Eye (tissue), 1 donor: ENCODE measurements at places on chromosomes 11 and 22.
A peak's percentile ranks its signal among the peaks of the same experiment; 100 is the strongest.

GRCh38 chr11:120547811-120548681 is 36.5 kb downstream of the GRIK4 start:
- DNase-seq, result peak; percentile 83

- DNase-seq, result peak; percentile 67
Measured at GRCh38 chr11:65918211-65919140, at the start of gene C11orf68. TSS of gene C11orf68 (minus strand) at chr11:65919062. CDS start at chr11:65919031, 31 bp downstream.

DNA sequence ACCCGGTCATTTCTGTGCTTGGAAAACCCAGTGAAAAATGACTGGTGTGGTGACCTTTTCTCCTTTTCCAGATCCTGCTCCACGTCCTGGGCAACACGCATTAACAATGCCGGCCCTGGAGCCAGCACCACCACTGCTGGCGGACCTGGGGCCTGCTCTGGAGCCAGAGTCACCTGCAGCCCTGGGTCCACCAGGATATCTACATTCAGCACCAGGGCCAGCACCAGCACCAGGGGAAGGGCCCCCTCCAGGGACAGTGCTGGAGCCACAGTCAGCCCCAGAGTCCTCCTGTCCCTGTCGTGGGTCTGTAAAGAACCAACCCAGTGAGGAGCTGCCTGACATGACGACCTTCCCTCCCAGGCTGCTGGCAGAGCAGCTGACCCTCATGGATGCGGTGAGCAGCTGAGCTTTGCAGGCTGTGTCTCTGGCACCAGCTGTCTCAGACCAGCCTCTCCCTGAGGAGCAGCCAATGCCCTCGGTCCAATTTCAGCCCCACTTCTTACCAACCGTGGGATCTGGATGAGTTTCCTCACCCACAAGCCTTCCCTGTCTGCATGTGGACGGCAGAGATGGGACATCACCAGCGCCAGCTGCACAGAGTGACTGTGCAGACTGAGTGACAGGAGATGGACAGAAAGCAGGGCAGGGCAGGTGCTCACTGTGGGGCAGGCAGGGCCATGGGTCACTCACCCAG is 1.9 kb downstream of the RGL4 start:
- no peak for DNase-seq

DNA sequence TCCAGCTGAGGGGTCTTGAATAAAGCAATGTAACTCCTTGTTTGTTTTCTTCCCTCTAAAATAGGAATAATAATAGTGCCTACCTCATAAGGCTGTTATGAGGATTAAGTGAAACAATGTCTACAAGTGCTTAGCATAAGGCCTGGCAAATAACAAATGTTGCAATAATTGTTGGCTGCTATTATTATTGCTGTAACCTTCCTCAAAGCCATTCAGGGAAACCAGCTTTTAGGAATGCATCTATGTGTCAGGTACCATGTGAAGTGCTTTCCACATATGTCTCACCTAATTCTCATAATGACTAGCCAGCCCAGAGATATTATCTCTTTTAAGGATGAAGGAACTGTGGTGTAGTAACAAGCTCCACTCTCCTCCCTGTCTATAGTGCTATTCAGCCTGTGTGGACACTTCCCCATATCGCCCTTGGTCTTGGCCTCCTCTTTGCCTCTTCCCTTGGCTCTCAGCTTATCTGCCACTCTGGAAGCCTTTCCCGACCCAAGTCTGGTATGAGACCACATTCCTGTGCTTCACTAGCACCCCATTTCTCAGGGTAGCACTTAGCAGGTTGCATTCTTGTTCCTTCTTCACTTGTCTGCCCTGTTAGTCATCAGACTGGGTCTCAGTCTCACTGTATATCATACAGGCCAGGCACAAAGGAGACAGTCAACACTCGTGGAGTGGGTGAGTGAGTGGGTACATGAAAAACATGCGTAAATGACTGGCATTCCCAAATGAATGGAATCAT is 23.8 kb downstream of the CSNK2A3 start:
- DNase-seq, result no peak

- DNase-seq, result no peak
Measured at GRCh38 chr22:35616043-35616442, 1.1 kb downstream of the MB start.

DNA sequence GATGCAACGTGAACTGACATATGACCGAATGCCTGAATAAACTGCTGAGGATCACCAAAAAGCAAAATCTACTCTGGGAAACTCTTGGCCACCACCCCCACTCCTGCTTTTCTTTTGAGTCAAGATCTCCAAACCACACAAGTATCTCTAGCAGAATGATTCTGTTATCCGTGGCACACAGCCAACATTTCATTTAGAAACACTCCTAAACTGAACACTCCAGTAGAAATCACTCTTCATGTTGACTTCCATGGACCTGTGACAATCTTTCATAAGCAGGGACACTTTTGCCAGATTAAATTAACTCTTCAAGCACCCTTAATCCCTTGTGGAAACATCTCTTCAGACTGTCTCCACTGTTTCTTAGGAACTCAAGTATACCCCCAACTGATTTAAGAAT is 44.4 kb downstream of the VSIG10L2 start:
- peak; percentile 64 for DNase-seq

GRCh38 chr11:75524665-75525432 is 892 bp downstream of the GDPD5 start:
- peak; percentile 51 for DNase-seq

- no peak for DNase-seq
Measured at GRCh38 chr22:48651981-48652538, 1175.6 kb downstream of the BRD1 start.

- no peak for DNase-seq
Measured at GRCh38 chr11:985848-986247, 50.7 kb downstream of the MUC6 start.

GRCh38 chr11:81596704-81597103 is 1137.0 kb downstream of the FAM181B start:
- no peak for DNase-seq

- DNase-seq, result peak; percentile 63
Measured at GRCh38 chr11:126307706-126308105, 3.8 kb downstream of the DCPS start.

- DNase-seq, result no peak
Measured at GRCh38 chr11:83044958-83045712, 26.6 kb downstream of the RAB30 start.

GRCh38 chr11:18468961-18469360 is 13.3 kb downstream of the LDHAL6A start:
- no peak for DNase-seq

DNA sequence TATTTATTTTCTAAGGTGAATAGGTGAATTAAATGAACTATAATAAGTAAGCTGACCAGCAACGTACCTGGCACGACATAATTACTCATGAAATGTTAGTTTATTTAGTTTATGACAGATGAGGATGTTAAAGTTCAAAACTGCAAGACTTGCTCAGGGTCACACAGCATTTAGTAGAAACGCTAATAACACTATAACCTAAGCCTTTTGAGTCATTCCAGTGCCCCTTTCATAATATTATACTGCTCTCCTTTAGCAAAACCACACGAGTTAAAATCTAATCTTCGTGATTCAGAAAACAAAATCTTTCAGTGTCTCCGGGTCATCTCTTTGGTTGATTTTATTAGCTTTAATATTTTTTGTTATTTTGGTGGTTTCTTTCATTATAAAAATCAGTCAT is 39.6 kb downstream of the BTBD10 start:
- DNase-seq, result no peak

DNA sequence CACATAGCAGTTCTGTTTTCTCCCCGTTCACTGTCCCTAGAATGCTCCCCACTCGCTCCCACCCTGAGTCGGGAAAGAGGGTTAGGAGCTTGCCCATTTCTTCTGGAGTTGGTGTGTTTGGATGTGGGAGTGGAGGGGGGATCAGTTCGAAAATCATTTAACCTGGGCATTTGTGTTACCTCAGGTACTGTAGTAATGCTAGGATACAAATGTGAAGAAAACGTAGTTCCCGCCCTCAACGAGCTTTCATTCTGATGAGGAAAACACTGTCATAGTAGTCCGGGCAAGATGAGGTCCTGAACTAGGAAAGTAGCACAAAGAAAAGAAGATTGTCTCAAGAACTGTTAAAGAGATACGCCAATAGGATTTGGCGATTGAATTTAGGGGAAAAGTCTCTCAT is 539 bp downstream of the SDHD start:
- DNase-seq, result no peak

DNA sequence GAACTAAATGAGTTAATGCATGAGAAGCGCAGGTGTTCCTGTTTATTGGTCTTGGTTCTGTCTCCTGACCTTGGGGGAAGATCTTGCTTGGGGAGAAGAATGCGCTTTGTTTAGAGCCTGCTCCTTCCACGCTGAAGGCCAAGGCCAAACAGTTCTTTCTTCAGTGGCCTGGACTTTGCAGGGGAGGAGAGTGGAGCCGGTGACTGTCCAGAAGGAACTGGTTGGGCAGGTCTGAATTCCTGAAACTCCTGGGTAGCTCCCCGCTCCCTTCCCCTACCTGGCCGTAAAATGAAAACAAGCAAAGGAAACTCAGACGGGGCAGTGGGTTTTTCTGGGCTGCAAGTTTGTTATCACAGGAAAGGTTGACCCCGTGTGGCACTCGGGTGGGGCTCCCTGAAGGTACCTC is 3.6 kb downstream of the ARHGAP8 start:
- DNase-seq, result peak; percentile 13

GRCh38 chr11:84922836-84923235 is 704.3 kb downstream of the DLG2 start:
- peak; percentile 42 for DNase-seq

DNA sequence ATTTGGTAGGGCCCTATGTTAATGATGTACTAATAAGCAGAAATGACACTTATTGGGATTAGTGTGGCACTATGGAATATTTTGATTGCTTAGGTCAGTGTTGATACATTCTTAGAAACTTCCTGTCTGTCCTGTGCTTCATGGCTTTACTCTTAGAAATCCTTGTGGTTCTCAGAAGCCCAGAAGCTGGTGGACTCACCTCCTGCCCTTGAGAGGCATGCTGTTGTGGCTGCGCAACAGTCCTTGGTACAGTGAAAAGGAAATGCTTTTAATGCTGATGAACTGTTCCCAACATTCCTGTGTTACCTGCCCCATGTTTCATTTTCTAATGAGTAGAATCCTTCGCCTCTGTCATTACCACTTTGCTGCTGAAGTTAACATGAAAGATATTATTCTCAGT is 52.4 kb upstream of the MYO18B start:
- DNase-seq, result no peak

GRCh38 chr11:116420770-116421528 is 351.8 kb downstream of the BUD13 start:
- peak; percentile 32 for DNase-seq

DNA sequence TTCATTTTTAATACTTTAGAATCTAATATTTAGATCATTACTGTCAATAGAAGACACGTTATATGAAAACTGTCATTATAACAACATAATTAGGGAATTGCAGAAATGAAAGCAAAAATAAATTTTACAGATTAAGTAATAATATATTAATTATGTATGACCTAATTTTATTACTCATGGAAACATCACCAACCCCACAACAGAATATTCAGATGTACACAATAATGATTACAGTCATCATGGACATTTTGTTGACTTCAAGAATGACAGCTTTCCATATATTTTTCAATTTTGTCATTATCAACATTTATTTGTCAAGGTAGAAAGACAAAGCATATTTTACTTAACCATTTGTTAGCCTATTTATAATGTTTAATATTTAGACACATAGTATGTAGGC is 119.9 kb downstream of the MAML2 start:
- no peak for DNase-seq

- peak; percentile 23 for DNase-seq
Measured at GRCh38 chr11:35579557-35580396, 38.5 kb upstream of the FJX1 start.

- no peak for DNase-seq
Measured at GRCh38 chr11:107849790-107850189, 8.8 kb downstream of the SLC35F2 start.

- DNase-seq, result no peak
Measured at GRCh38 chr11:73388265-73389133, 12.3 kb downstream of the RELT start.

- DNase-seq, result no peak
Measured at GRCh38 chr11:119723243-119723951, 5.6 kb downstream of the NECTIN1 start.

GRCh38 chr11:33634291-33634834 is 66.3 kb downstream of the C11orf91 start:
- no peak for DNase-seq

GRCh38 chr11:1153105-1153950 is 4.4 kb upstream of the MUC5AC start:
- DNase-seq, result no peak

DNA sequence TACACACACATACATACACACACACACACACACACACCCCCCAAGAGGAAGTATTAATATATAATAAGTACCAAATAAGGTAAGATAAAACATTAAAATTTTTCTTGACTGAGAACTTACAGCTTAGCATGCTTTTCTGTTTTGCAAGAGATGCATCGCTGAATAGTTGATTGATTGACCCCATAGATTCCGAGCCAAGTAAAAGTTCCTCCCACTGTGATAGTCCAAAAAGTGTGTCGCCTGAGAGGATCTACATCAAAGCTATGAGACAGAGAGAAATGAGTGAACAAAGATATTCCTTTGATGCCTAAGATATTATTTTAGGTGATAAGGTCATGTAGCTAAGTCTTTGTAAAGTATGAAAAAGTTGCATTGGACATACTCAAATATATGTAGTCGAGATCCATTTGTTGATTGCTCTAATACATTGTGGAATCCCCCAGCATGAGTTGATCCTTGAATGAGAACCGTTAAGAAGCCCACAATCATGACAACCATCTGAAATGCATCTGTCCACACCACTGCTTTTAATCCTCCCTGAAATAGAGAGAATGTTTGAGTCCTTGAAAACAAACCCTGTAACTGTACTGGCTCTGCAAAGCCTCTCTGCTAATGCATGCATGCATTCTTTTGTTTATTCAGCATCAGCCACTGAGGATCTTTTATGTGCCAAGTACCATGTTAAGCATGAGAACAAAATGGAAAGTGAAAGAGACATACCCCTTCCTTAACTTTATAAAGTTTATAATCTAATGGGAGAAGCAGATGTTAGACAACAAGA is 18.3 kb downstream of the SLC5A12 start:
- DNase-seq, result no peak

DNA sequence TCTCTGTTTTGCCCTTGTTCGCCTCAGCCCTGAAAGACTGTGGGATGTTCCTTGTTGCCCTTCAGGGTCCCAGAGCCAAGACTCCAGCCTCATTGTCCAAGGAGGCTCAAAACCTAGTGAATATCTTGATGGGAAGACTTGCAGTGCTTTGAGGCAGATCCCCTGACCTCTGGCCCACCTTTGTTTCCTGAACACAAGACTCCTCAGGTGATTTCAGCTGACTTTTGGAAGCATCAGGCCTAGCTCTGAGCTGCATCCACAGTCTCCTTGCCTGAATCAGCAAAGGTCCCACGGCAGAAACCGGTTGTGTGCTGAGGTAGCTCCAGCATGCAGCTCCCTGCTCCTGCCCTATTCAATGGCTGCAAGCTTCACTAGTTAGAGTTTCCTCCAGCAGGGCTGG is 159.3 kb upstream of the B3GAT1 start:
- DNase-seq, result no peak

DNA sequence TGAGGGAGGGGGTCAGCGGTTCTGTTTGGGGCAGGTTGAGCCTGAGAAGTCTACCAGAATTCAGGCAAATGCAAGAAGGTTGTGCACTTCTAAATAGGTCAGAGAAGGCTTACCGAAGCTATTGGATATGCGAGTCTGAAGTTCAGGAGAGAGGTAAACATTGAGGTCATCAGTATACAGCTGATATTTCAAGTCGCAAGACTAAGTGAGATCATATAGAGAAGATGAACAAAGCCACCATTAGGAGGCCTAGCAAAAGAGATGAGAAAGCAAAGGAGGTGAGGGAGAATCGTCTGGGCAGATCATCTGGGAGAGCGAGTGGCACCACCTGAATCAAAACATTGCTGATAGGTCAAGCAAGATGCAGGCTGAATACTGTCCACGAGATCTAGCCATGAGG is 430.6 kb downstream of the BUD13 start:
- DNase-seq, result no peak
